ENCODE measurements at places on chromosomes 7 and 10. TPM values are rescaled to one million over a fixed set of nuclear protein-coding genes. Genes with fewer than 3 reads are reported as not detected.

DNA sequence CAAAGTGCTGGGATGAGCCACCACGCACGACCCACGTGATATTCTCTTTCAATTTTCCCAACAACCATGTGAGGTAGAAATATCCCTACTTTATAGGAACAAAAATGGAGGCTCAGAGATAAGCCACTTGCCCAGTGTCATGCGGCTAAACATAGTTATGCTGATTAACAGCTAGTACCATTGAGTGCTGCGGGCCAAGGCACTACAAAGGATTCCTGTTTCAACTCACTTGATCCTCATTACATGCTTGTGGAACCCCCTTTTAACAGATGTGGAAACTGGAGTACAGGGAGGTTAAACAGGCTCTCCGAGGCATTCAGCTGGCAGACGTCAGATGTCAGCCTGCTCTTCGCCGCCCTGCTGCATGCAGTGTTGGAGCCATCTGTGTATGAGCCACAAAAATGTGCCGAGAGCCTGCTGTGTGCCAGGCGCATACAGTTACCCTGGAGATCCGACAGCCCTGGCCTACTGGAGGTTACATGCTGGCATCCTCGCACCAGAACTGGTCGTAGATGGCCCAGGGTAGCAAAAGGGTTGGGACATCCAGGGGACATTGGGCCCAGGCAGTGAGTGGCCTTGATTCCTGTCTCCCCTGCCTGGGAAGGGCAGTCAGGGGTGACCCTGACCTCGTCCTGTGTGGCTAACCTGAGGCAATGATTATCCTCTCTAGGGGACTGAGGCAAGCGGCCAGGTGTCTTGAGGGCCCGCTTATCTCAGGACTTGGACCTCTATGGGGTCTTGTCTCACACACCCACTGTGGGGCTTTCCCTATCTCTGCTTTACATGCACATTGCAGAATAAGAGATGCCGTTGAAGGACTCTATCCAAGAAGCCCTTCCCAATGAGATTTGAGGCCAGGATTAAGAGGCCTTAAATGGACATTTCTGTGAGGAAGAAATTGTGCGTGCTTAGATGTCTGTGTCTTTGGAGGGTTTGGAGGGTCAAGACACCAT lies 18.5 kb upstream of the SRGN start:
- H3K4me1 ChIP-seq, result no peaks in the 10 kb centered on the region
- H3K27ac ChIP-seq, result no peak overlapping the region
- H3K4me3 ChIP-seq, result no peak overlapping the region
- H3K27me3 ChIP-seq, result no peaks in the 10 kb centered on the region
- H3K36me3 ChIP-seq, result no peaks in the 10 kb centered on the region

DNA sequence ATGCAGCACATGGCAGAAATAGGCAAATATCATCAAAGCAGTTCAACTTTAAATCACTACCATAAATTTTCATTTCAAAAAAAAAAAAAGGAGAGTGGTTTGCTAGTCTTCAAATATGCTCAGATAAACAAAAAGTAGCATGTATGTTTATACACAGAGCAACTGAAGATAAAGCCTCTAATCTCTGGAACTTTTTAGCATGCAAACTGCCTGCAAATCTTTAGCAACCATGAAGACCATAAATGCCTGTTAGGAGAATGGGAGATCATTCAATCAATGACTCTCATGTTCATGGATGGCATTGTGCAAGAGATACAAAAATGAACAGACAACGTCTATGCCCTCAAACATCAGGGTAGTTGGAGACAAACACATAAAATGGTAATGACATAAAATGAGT lies 57.3 kb downstream of the ORC5 start:
- no peaks in the 10 kb centered on the region for H3K27me3 ChIP-seq
- no peak for DNase-seq
- H3K4me3 ChIP-seq, result no peak overlapping the region
- peaks cover 19% of the 10 kb centered on the region for H3K4me1 ChIP-seq
- no peak overlapping the region for H3K27ac ChIP-seq

Gene OR13A1
- total RNA-seq, result not detected

DNA sequence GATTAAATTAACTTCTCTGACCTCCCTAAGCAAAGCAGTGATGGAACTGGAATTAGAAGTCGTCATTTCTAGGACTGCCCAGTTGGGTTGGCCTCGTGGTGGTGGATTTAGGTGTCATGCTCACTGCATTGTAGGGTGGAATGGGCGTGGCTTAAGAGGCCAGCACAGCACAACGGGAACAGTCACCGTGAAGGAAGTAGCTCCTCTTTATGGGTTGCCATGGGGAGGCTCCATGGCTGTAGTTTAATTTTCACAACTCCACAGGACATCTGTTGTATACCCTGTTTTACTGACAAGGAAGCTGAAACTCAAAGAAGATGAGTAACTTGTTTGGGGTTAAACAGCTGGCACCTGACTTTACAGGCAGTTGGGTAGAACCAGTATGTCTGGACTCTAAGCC lies 208.3 kb downstream of the CELF2 start:
- H3K4me3 ChIP-seq, result no peak overlapping the region
- DNase-seq, result no peak
- H3K27me3 ChIP-seq, result peaks cover 63% of the 10 kb centered on the region
- H3K27ac ChIP-seq, result no peak overlapping the region
- H3K36me3 ChIP-seq, result no peaks in the 10 kb centered on the region

GRCh38 chr7:157977306-157977705 lies 610.3 kb downstream of the PTPRN2 start:
- DNase-seq, result no peak
- H3K27me3 ChIP-seq, result no peaks in the 10 kb centered on the region

DNA sequence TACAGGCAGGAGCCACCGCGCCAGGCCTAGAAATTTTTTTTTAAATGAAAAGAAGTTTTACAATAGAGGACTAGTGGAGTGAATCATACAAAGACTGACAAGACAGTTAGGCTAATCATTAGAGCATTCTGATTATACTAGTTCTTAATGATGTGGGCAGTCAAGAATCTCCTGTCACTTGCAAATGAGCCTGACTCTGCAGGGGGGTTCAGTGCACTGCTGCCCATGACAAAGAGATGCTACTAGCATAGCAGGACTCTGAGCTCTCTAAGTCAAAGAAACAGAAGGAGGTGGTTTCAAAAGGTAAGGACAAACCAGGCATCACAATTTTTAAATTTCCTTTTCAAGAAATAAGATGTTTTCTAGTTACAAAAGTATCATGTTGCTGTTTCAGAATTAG lies 59.0 kb downstream of the CCDC6 start:
- H3K27ac ChIP-seq, result no peak overlapping the region
- H3K27me3 ChIP-seq, result no peaks in the 10 kb centered on the region
- no peak overlapping the region for H3K4me3 ChIP-seq

Gene SCART1
- 1.8 TPM for total RNA-seq

- no peak overlapping the region for H3K27ac ChIP-seq
- H3K27me3 ChIP-seq, result no peaks in the 10 kb centered on the region
- DNase-seq, result no peak
- H3K36me3 ChIP-seq, result no peaks in the 10 kb centered on the region
- no peak overlapping the region for H3K4me3 ChIP-seq
- H3K4me1 ChIP-seq, result no peaks in the 10 kb centered on the region
Measured at GRCh38 chr10:62491597-62491996, 117.4 kb downstream of the ZNF365 start.

Gene PTPRZ1
- total RNA-seq, result 0.20 TPM

- H3K27ac ChIP-seq, result no peak overlapping the region
- no peaks in the 10 kb centered on the region for H3K36me3 ChIP-seq
Measured at GRCh38 chr10:32411797-32412498, 34.0 kb upstream of the CCDC7 start.

- no peak for DNase-seq
- no peak overlapping the region for H3K4me3 ChIP-seq
- H3K4me1 ChIP-seq, result peaks cover 3% of the 10 kb centered on the region
- H3K27me3 ChIP-seq, result no peaks in the 10 kb centered on the region
- no peaks in the 10 kb centered on the region for H3K36me3 ChIP-seq
Measured at GRCh38 chr7:108613949-108614381, 44.3 kb downstream of the DNAJB9 start.

- H3K4me1 ChIP-seq, result peaks cover 6% of the 10 kb centered on the region
- no peak for DNase-seq
- no peak overlapping the region for H3K4me3 ChIP-seq
- no peaks in the 10 kb centered on the region for H3K36me3 ChIP-seq
Measured at GRCh38 chr10:132306343-132306685, 1.4 kb downstream of the STK32C start.

Gene OR6B1
- not detected for total RNA-seq

Gene C7orf57
- total RNA-seq, result not detected

- no peaks in the 10 kb centered on the region for H3K4me1 ChIP-seq
- no peak overlapping the region for H3K4me3 ChIP-seq
- H3K36me3 ChIP-seq, result no peaks in the 10 kb centered on the region
- no peak overlapping the region for H3K27ac ChIP-seq
- no peak for DNase-seq
Measured at GRCh38 chr10:34091635-34092195, 723.4 kb downstream of the PARD3 start.

- H3K27me3 ChIP-seq, result no peaks in the 10 kb centered on the region
- H3K4me1 ChIP-seq, result peaks cover 45% of the 10 kb centered on the region
- no peak overlapping the region for H3K4me3 ChIP-seq
- H3K27ac ChIP-seq, result no peak overlapping the region
- no peak for DNase-seq
Measured at GRCh38 chr7:24403557-24403956, 119.6 kb downstream of the NPY start.

- DNase-seq, result no peak
- H3K36me3 ChIP-seq, result no peaks in the 10 kb centered on the region
- no peaks in the 10 kb centered on the region for H3K27me3 ChIP-seq
- H3K4me1 ChIP-seq, result peaks cover 7% of the 10 kb centered on the region
- no peak overlapping the region for H3K4me3 ChIP-seq
Measured at GRCh38 chr10:3723766-3724165, 61.2 kb downstream of the KLF6 start.

- no peak overlapping the region for H3K4me3 ChIP-seq
- H3K4me1 ChIP-seq, result peaks cover 83% of the 10 kb centered on the region
- H3K27ac ChIP-seq, result peak overlapping the region; percentile 89
- H3K36me3 ChIP-seq, result no peaks in the 10 kb centered on the region
Measured at GRCh38 chr7:91089382-91089963, 174.8 kb upstream of the FZD1 start.

Gene WDFY4
- total RNA-seq, result not detected

GRCh38 chr10:97096261-97097083 lies 89.3 kb downstream of the SLIT1 start:
- peaks cover 4% of the 10 kb centered on the region for H3K4me1 ChIP-seq
- no peak overlapping the region for H3K4me3 ChIP-seq
- peaks cover 23% of the 10 kb centered on the region for H3K27me3 ChIP-seq
- no peak for DNase-seq

Gene STMP1
- 32.1 TPM for total RNA-seq

Gene LGI1
- total RNA-seq, result not detected

Gene GTF2IRD1
- total RNA-seq, result 80.4 TPM

- no peaks in the 10 kb centered on the region for H3K27me3 ChIP-seq
- H3K4me3 ChIP-seq, result no peak overlapping the region
- no peak for DNase-seq
- H3K27ac ChIP-seq, result peak overlapping the region; percentile 14
- peaks cover 7% of the 10 kb centered on the region for H3K4me1 ChIP-seq
Measured at GRCh38 chr7:5701085-5701914, 80.2 kb downstream of the RNF216 start.

DNA sequence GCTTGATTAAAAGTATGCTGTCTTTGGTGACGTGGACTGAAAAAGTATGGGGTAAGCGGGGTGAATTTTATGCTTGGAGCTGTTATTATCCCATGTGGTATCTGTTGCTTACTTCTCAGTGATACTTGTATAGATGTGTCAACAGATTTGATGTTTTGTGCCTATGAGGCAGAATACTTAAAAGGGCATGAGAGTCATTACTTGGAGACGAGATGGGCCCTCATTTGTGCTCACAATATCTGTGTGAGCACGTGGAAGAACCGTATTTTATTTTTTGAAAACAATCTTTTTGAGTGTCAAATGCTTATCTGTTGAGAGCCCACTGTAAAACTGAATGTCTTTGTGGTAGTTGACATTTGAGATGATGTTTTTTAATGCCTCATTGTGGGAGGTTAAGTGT lies 281.9 kb downstream of the EXOC4 start:
- H3K36me3 ChIP-seq, result no peaks in the 10 kb centered on the region
- no peaks in the 10 kb centered on the region for H3K27me3 ChIP-seq

GRCh38 chr10:6647811-6648526 lies 67.9 kb upstream of the PRKCQ start:
- no peak overlapping the region for H3K4me3 ChIP-seq
- peaks cover 94% of the 10 kb centered on the region for H3K27me3 ChIP-seq
- H3K4me1 ChIP-seq, result no peaks in the 10 kb centered on the region
- no peaks in the 10 kb centered on the region for H3K36me3 ChIP-seq

Gene CCL26
- not detected for total RNA-seq

Gene RET
- 70.1 TPM for total RNA-seq

GRCh38 chr7:42181566-42181965 lies 55.4 kb downstream of the GLI3 start:
- H3K4me1 ChIP-seq, result peaks cover 21% of the 10 kb centered on the region
- peaks cover 5% of the 10 kb centered on the region for H3K36me3 ChIP-seq
- no peaks in the 10 kb centered on the region for H3K27me3 ChIP-seq
- H3K27ac ChIP-seq, result no peak overlapping the region

Gene PHYHIPL
- 0.33 TPM for total RNA-seq

Gene GRID1
- not detected for total RNA-seq

Gene NEBL
- total RNA-seq, result 7.5 TPM

Gene DDC
- total RNA-seq, result not detected

GRCh38 chr7:105878746-105879605 lies 2.6 kb upstream of the ATXN7L1 start:
- no peak for DNase-seq
- H3K36me3 ChIP-seq, result no peaks in the 10 kb centered on the region
- no peaks in the 10 kb centered on the region for H3K4me1 ChIP-seq
- peak overlapping the region; percentile 77 for H3K4me3 ChIP-seq
- H3K27ac ChIP-seq, result no peak overlapping the region

Gene CARD11
- total RNA-seq, result 1.8 TPM

DNA sequence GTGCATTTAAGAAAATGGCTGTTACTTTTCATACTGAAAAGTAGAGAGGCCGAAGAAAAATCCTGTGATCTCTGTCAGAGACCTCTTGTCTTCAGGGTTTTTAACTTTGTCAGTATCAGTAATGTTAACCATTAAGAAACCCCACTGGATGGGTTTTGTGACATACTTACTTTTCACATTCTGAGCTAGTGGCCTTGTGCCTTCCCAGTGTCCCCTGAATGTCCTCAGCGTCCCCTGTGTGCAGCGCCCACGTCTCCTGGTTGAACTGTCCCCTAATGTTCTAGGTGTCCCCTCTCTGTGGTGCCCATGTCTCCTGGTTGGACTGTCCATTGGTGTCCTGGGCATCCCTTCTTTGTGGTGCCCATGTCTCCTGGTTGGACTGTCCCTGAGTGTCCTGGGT lies 9.6 kb downstream of the DYNC2I1 start:
- no peak overlapping the region for H3K27ac ChIP-seq
- H3K27me3 ChIP-seq, result no peaks in the 10 kb centered on the region
- peaks cover 3% of the 10 kb centered on the region for H3K4me1 ChIP-seq
- no peaks in the 10 kb centered on the region for H3K36me3 ChIP-seq
- DNase-seq, result no peak
- no peak overlapping the region for H3K4me3 ChIP-seq

Gene EVX1
- not detected for total RNA-seq

Gene PLA2G12B
- total RNA-seq, result not detected

- no peak overlapping the region for H3K27ac ChIP-seq
- no peak overlapping the region for H3K4me3 ChIP-seq
- H3K36me3 ChIP-seq, result no peaks in the 10 kb centered on the region
- peak; percentile 92 for DNase-seq
- no peaks in the 10 kb centered on the region for H3K27me3 ChIP-seq
Measured at GRCh38 chr10:68550747-68551411, 9.3 kb upstream of the TET1 start.

Gene SRGN
- total RNA-seq, result not detected
